ENCODE measurements at places on chromosomes 3 and 15.
A peak's percentile ranks its signal among the peaks of the same experiment; 100 is the strongest.

DNA sequence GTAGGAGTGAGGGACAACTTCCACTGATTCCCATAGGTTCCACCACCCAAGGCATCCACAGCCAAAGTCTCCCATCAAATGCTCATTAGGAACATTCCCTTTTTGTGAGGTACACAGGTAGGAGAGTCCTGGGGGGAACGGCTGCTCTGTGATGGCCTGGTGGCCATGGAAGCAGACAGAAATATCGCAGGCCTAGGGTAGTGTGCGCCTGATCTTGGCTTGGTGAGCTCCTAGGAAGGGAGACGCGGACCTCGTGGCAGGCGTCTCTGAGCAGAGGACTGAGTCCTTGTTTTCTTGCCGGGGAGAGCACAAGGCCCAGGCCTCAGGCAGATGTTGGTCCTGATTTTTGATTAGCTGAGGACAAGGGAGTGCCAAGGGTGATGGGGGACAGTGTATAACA is 99.5 kb downstream of the SNRPN start:
- DNase-seq: no peak

DNA sequence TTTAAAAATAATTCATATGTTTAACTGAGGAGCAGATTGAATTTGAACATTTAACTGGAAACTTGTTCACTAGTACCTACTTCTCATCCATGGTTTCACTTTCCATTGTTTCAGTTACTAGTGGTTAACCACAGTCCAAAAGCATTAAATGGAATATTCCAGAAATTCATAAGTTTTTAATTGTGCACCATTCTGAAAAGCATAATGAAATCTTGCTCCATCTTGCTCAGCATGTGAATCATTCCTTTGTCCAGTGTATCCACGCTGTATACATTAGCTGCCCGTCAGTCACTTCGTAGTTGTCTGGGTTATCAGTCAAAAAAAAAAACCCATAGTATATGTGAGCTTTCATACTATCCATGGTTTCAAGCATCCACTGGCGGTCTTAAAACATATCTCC is 217.6 kb downstream of the TPRG1 start:
- DNase-seq: no peak

GRCh38 chr3:9932843-9933560 is 632 bp upstream of the CRELD1 start:
- DNase-seq: peak; percentile 37

- no peak for DNase-seq
Measured at GRCh38 chr3:132726341-132726823, 4.2 kb upstream of the NPHP3 start.

- no peak for DNase-seq
Measured at GRCh38 chr3:125245521-125245920, 33.0 kb upstream of the SLC12A8 start.

GRCh38 chr3:116051040-116051439 is 394.2 kb downstream of the LSAMP start:
- DNase-seq: no peak

GRCh38 chr15:25251700-25252390 is 187.0 kb downstream of the UBE3A start:
- DNase-seq: no peak

DNA sequence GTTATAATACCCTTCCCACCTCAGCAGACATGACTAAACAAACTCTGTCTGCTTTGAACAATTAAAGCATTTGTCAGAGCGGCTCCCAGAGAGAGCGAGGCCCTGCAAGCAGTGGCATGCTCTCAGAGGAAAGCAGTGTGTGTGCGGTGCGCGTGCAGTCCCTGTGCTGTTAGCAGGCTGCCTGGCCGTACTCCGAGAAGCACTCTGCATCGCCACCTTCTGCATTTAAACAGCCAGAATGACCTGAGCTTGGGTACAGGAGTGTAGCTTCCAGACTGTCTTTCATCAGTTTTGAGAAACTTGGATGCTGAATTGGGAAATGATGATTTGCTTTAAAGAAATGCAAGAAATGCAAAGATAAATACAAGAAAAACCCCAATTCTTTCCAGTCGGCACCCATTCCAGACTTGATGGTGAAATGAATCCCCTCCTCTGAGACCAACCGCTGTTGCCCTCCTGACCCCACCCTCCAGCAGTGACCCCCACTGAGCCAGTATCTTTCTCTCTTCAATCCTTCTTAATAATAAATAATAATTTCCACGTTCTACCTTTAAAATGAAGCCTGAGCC is 113.5 kb downstream of the VGLL4 start:
- DNase-seq: no peak

DNA sequence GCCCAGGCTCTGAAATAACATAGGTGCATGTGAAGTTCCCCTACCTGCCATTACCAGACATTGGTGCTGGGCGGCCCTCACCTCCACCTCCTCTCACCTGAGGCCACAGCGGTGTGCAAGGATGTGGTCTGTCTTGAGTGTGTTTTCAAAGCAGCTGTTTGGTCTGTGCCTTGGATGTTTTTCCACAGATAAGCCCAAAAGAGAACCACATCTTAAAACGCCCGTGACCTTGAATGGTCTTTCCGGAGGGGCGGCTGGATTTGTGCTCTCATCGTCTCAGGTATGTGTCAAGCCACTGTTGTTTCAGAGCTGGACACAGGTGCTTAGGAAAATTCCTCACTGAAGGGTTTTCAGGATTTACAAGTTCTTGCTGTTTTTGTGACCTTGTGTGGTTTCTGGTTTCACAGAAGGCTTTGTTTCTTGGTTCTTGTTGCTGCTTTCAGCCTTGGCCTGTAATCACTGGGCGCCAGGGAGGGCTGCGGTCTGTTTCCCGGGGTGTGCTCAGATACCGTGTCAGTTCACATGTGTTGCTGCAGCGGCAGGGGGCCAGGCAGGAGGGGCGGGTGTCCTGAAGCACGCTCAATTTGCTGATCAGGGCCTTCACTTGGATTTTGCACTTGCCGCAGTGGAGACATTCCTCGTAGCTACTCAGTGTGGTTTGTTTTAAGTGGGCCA is 128.4 kb downstream of the IGF1R start:
- no peak for DNase-seq

- DNase-seq: no peak
Measured at GRCh38 chr3:131704098-131704497, 201.3 kb upstream of the MRPL3 start.

- DNase-seq: no peak
Measured at GRCh38 chr3:12658593-12659058, 5.3 kb downstream of the RAF1 start.

GRCh38 chr15:40428185-40428584 is 12.6 kb upstream of the BAHD1 start:
- DNase-seq: no peak

DNA sequence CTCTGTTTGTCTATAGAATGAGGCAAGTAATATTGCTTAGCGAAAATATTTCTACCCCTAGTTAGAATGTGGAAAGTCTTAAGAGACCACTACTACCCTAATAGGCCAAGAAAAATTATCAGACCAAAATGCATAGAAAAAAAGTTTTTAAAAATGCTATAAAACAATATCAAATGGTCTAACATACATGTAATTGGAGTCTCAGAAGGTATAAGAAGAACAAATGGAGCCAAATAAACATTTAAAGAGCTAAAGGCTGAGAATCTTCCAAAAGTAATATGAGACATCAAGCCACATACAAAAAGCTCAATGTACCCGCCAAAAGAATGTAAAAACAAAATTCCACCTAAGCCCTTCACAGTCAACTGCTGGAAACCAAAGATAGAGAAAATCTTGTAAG is 133.5 kb upstream of the GADL1 start:
- DNase-seq: no peak

- DNase-seq: no peak
Measured at GRCh38 chr15:88208396-88208795, 48.1 kb downstream of the NTRK3 start.

DNA sequence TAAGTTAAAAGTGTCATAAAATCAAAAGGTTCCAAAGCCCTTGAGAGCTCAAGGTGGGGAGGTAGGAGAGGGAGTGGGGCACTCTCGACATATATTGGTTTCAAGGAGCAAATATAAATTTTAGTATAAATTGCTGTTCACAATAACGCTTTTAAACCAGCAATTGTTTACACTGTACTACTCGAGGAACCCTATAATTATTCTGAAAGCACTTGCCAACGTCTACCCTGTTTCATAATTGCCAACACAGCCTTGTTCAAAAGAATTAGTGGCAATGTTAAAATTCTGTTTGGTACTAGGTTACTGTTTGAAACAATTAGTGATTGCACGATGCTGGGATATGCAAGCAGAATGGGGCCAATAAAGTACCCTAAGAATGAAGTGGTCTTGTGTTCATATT is 76.3 kb upstream of the ICE2 start:
- no peak for DNase-seq

- no peak for DNase-seq
Measured at GRCh38 chr3:196749125-196749524, 9.5 kb downstream of the PAK2 start.

GRCh38 chr15:65413051-65413759 is 9.5 kb downstream of the IGDCC4 start:
- DNase-seq: no peak

GRCh38 chr3:58387650-58388546 is 45.7 kb downstream of the PDHB start:
- no peak for DNase-seq

DNA sequence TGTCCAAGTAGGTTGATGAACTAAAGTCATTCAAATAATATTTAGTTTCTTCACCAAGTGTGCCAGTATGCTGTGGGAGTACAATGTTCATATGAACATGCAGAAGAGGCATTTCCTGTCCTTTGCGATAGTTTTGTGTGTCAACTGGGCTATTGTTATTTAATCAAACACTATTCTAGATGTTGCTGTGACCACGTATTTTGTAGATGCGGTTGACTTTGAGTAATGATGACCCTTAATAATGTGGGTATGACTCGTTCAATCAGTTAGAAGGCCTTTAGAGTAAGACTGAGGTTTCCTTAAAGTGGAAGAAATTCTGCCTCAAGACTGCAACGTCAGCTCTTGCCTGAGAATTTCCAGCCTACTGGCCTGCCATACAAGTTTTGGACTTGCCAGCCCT is 470.7 kb upstream of the CBLB start:
- no peak for DNase-seq

DNA sequence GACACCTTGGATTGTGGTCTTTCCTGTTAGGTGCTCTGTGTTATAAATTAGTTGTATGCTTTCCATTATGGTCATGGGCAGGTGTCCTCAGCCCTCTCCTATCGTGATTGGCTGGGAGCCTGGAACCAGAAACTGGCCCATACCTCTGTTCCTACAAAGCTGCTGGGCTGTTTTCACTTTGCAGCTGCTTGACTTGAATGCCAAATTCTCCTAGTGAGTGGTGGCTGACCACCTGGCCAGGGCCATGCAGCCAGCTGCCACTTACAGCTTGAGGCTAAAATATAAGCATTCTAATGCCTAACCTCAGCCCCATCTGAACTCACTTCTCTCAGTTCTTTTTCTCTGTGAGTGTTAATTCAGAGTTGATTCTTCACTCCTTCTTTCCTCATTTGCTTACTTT is 239.3 kb upstream of the GBE1 start:
- peak; percentile 31 for DNase-seq

GRCh38 chr3:53696401-53697172 is 149.6 kb downstream of the CHDH start:
- DNase-seq: no peak

DNA sequence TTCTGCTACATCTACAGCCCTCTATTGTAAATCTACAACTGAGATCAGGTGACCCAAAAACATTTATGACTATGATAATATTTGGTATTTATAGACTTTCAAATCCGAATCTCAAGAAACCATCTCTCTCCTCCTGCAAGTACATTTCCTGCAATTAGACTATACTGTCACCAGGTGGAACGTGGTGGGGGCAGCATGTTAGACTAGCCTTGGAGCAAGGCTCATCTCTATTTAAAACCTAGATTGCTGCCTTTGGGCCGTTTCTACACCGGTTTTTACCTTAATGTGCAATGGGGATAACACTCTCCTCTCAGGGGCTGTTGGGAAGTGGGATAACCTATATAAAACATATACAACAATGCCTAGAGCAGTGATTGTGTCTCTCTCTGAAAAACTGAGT is 3.8 kb upstream of the KATNBL1 start:
- no peak for DNase-seq

GRCh38 chr3:13158871-13159270 is 85.6 kb upstream of the IQSEC1 start:
- no peak for DNase-seq

GRCh38 chr3:19485267-19485666 is 337.0 kb downstream of the KCNH8 start:
- DNase-seq: peak; percentile 21

DNA sequence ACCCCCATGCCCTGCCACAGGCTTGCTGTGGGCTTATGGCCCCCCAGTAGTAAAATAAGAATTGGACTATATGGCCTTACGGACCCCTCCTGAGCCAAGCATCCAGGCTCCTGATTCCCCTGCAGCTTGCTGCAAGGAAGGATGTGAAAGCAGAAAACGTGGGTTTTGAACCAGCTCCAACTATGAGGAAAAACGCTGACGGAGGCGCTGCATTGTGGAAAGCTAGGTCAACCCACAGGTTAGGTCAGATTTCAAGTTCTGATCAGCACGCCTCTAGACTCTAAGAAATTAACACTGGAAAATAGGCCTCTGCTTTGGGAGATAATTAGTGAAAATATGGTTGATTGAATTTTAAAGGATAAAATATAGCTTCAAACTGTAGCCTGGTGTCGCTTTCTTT is 195.4 kb upstream of the HES1 start:
- DNase-seq: no peak

DNA sequence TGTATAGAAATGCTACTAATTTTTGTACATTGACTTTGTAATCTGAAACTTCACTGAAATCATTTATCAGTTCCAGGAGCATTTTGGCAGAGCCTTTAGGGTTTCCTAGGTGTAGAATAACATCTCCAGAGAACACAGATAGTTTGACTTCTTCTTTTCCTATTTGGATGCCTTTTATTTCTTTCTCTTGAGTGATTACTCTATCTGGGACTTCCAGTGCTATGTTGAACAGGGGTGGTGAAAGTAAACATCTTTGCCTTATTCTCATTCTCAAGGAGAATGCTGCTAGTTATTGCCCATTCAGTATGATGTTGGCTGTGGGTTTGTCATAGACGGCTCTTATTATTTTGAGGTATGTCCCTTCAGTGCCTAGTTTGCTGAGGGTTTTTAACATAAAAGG is 697.9 kb upstream of the ROBO1 start:
- DNase-seq: no peak

- no peak for DNase-seq
Measured at GRCh38 chr3:196236223-196236622, 19.9 kb downstream of the SLC51A start.

GRCh38 chr3:159187232-159187631 is 385.4 kb downstream of the MFSD1 start:
- DNase-seq: no peak

GRCh38 chr3:178665747-178666146 is 129.5 kb downstream of the KCNMB2 start:
- no peak for DNase-seq

Data from NCI-H510A (cell line).